ENCODE measurements at places on chromosomes 3 and 15. TPM values are rescaled to one million over a fixed set of nuclear protein-coding genes. Genes with fewer than 3 reads are reported as not detected.

The C3orf80 gene
- 0.25 TPM for total RNA-seq

The KLHL6 gene
- 29.7 TPM for total RNA-seq

The STRA6 gene
- not detected for total RNA-seq

The ZNF502 gene
- total RNA-seq: 0.27 TPM

The ADAMTSL3 gene
- total RNA-seq: 0.07 TPM

The CP gene
- total RNA-seq: not detected

Data from activated T-helper 2 cell treated with anti-CD3 and anti-CD28 coated beads, Interferon-gamma antibody, Interleukin-2, Interleukin-4, amounts not matched to agents 10 μg/mL and 5 μg/mL and 100 μg/mL, durations not matched to agents 14 hours and 24 hours and 36 hours (primary cell).